Stimulated activated naive CD4-positive, alpha-beta T cell treated with Interleukin-2 at 50 U/mL for 16 hours (primary cell): ENCODE measurements at places on chromosomes 7 and 10.

DNA sequence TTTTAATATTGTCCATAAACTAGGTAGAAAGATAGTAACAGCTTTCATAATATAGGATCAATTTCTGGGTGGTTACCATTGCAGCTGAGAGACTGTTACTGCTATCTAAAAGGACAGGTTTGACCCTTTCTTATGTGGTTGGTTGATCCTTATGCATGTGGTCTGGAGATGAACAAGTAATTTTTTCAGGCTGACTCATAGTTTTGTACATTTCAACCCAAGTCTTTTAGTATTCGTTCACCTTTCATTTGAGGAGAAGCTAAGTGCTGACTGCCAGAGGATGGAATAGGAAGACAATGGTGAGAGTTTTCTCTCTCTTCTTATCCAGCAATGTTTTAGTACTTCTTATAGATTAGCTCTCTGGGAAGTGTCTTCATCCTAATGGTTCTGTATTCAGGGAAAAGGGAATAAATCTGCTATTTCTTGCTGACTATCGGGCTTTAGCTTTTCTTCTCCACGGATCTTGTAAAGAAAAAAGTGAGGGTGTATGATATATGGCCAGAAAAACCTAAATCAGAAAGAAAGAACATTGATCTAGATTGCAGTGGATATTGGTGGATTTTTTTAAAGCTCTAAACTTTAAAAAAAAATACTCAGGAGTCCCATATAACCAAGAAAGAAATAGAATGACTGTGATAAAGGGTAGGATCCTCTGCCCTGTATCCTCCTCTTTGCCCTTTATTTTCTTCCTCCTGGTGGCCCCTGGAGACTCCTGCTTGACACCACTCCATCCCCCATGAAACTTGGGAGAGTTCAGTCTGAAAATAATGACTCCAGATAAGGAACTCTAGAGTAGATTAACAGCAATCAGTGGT, 88.0 kb downstream of the CPED1 start:
- no peak for DNase-seq

- no peak for DNase-seq
Observed at GRCh38 chr7:112792441-112792840, 2.2 kb upstream of the TMEM168 start.

DNA sequence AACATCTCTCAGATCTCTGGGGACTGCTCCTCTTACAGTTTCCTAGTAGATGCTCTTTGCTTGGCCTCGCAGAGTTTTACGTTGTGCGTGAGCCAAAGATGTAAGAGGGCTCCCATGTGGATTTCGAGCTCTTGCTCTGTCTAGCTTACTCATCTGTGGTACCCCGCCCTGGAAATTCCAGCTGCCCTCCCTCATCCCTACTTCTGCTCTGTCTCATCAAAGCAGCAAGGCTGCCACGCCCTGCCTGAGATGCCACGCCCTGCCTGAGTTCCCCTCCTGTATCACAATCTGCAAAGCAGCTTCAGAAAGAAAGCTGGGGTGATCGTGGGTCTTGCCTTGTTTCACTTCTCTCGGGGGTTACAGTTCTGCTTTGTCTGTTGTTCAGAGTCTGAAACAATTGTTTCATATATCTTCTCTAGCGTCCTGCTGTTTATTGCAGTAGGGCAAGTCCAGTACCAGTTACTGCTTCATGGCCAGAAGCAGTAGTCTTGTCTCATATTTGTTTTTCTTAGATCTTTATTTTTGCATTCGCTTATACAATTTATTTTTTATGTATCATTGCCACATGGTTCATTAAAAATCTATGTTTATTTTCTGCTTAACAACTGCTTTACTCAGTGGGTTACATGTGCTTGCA, 36.1 kb upstream of the CCNY start:
- DNase-seq = no peak

DNA sequence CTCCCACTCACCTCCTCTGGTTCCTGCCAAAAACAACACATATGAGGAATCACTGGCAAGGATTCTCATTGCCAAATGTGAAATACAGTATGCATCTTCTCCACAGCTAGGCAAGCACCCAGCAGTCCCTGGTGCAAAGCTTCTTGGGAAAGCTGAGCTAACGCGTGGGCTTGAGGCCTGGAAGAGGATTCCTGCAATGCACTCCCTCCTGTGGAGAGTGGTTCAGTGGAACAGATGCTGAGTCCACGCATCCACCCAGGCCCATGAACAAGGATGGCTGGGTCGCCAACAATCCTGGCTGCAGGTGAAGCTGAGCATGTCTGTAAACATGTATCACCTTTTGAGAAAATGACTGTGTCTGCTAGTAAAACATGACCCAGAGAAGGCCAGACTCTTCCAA, 113.2 kb upstream of the CHST15 start:
- DNase-seq = no peak

GRCh38 chr10:86263907-86264306, 102.7 kb downstream of the GRID1 start:
- no peak for DNase-seq

GRCh38 chr10:73968098-73968521, 29.8 kb upstream of the VCL start:
- DNase-seq = no peak

GRCh38 chr7:117873310-117874190, at the start of gene CTTNBP2:
Gene CTTNBP2 (minus strand): TSS chr7:117873441. CDS start chr7:117873415, 26 bp downstream.
- no peak for DNase-seq

DNA sequence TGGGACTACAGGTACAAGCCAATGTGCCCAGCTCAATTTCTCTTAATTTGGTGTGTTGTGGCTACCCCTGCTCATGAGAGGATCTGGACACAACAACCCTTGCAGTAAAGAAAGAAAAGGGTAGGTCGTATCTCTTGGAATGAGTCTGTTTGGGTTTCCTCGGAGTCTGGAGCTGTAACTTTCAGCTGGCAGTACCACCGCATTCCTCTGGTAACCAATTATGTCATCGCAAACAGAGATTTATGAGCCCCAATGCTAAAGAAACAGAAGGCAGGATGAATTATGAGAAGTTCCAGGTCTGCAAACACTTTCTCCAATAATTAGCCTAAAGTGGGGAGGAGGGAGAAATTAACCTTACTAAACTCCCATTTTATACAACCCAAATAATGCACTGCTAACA, 186.6 kb upstream of the NRP1 start:
- no peak for DNase-seq

DNA sequence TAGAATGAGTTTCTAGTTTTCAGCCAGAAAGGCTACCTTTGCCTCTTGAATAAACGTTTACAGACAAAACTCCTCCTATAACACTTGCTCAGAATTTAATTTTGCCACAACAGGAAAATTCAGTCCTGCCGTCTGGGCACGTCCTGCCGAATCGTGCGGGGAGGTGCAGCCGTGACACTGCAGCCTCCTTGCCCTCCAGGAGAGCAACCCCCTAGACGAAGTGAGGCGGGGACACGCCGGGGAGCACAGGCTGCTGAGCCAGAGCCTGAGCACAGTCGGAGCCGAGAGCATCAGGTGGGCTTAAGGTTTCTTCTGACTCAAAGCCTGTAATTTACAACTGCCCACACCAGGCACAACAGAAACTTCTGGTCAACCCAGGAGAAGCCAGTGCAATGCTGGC, 102.3 kb downstream of the DYNC2I1 start:
- no peak for DNase-seq

DNA sequence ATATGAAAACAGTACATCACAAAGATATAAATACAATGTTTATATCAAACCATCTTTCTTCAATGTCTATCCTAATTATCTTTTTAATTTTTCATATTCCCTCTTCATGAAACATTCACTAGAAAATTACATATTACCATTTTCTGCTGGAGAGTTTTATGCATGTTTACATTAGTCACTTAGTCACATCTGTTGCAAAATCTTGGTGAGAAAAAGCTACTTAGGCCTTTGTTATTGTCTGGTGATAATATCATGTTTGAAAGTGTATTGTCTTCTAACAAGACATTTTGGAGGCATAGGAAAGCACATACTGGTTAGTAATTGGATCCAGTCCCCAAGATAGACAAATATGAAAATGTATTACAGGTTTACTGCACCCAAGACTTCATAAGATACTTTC, 163.6 kb downstream of the GNAI1 start:
- no peak for DNase-seq

DNA sequence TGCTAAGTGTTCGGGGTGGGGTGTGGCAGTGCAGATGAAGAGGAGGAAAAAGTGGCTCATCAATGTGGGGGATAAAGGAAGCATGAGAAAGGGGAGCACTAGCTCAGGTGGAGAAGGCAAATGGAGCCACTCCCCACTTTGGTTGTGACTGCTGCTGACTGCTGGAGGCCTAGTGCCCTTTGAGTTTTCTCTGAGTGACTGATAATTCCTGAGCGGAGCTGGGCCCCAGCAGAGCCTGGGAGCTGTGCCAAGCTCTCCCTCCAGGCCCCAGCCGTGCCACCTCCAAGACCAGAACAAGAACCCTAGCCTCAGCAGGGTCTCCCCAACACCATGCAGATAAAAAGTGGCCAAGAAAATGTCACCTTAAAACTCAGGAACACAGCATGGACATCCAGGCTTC, 9.7 kb upstream of the RASSF4 start:
- no peak for DNase-seq

- DNase-seq = no peak
Observed at GRCh38 chr10:118692872-118693271, 61.9 kb downstream of the CACUL1 start.

- no peak for DNase-seq
Observed at GRCh38 chr10:100183481-100183880, 2.3 kb downstream of the ERLIN1 start.

- DNase-seq = no peak
Observed at GRCh38 chr10:48595539-48595932, 9.3 kb downstream of the ARHGAP22 start.

DNA sequence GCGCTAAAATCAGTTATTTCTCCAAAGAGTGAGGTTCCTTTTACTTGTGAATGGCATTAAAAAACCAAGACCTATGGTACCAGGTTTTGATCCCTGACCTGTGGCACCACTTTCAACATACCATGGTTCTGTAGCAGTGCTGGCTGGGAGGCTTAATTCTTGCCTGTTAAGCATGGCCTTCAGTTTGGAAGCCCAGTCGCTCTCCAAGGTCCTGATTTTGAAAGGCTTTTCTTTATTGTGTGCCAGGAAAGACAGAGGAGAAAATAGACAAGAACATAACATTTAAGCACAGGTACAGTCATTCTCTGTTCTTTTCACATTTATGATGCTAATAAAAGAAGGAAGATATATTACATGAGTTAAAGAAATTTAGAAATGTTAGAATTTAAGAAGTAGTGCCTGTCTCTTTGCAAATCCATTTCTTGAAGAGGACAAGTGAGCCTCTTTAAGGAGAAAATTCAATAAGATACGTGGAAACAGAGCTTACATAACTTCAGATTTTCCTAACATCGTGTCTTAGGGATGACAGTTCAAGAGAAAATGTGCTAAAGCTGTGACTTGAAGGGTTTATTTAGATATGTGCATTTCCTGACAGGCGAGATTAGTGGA, 357.6 kb downstream of the DPP6 start:
- no peak for DNase-seq

DNA sequence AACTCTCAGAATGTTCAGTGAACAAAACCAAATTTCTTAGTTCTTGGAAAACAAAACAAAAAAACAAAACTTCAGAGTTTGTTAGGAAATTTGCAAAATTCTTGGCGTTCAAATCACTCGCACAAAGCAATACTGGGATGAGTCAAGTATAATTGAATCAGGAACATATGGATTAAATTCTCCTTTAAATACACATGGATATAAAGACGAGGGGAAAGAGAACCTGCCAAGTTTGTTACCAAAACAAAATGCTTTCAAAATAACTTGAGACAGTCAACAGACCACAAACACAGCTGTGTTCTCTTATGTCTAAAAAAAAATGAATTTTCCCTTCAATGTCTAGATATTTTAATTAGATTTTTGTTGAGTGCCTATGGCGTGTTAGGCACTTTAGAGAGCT, 93.5 kb upstream of the MPP7 start:
- no peak for DNase-seq

DNA sequence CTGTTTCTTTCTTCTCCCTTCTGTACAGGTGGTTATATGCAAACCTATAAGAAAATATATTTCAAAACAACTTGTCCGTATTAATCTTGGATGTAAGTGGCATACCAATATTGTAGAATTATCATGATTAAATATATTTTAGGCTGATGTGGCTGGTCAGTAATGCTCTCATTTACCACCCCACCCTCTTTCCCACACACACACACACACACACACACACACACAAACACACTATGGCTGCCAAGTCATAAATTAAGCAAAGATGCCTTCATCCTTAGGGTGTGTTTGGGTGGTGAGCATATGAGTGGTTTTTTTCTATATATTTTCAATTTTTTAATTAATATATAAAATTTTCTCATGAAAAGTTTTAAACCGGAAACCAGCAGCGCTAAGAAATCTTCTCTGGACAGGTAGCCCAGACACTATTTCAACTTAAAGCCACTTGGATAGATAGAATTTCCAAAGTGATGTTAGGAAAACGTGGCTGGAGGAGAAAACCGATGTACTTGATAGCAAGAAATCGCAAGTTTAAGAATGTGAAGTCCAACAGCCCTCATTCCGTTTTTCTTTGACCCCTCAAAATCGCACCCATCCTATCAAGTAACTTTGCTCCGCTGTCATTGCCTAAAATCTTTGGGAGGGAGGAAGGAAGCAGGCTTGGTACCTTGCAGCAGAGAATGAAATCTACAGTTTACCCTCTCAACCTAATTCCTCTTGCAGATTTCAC, 171.7 kb downstream of the FAM107B start:
- DNase-seq = no peak
